ENCODE measurements at places on chromosomes 6 and 20.

GRCh38 chr20:34526466-34526865 lies 10.2 kb downstream of the DYNLRB1 start:
- DNase-seq: no peak

GRCh38 chr6:131852200-131852599 lies 44.4 kb downstream of the ENPP1 start:
- no peak for DNase-seq

DNA sequence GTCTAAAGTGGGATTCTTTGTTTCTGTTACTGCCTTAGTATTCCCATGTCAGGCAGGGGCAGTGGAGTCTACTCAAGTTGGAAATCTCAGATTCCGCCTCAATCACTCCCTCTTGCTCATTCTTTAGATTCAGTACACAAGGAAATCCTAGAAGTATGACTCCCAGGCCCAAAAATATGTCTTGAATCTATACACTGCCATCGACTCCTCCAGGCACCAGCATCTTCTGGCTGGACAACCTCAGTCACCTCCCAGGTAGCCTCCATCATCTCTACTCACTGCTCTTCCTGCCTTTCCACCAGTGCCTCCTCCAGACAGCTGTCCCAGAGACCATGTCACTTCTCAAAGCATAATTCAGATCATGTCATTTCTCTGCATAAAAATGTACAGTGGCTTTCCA lies 329.9 kb downstream of the CDC5L start:
- DNase-seq: no peak

- DNase-seq: no peak
Observed at GRCh38 chr20:39941245-39941644, 747.8 kb downstream of the MAFB start.

DNA sequence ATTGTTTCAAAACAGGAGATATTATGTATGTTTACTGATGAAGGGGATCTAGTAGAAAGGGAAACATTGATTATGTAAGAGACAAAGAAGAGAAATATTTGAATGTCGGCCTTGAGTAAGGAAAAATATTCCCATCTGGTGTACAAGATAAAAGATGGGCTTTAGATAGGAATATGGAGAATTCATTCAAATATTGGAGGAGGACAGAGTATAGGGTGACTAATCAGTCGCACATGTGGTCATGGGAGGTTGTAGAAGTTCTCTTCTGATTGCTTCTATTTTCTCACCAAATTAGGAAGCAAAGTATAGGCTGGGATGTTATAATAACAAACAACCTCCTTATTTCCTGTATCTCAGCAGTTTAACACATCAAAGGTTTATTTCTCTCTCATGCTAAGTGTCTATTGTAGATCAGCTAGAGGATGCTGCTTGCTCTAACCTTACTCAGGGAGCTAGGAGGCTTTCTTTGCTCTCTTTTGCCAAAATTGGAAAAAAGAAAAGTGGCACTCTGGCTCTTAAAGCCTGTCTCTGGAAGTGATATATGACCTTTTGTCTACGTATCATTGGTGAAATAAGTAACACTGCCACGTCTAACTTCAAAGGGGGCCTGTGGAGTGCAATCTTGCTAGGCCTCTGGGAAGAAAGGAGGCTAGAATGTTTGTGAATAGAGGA lies 1.2 kb upstream of the HDDC2 start:
- no peak for DNase-seq

GRCh38 chr6:7899101-7899888 lies 11.3 kb downstream of the TXNDC5 start:
- no peak for DNase-seq

GRCh38 chr20:33070111-33071053 lies 9.1 kb upstream of the BPIFB4 start:
- no peak for DNase-seq

GRCh38 chr6:11231564-11232192 lies 790 bp downstream of the NEDD9 start:
- no peak for DNase-seq

GRCh38 chr6:56849896-56850295 lies 105.0 kb upstream of the BEND6 start:
- peak; percentile 65 for DNase-seq

DNA sequence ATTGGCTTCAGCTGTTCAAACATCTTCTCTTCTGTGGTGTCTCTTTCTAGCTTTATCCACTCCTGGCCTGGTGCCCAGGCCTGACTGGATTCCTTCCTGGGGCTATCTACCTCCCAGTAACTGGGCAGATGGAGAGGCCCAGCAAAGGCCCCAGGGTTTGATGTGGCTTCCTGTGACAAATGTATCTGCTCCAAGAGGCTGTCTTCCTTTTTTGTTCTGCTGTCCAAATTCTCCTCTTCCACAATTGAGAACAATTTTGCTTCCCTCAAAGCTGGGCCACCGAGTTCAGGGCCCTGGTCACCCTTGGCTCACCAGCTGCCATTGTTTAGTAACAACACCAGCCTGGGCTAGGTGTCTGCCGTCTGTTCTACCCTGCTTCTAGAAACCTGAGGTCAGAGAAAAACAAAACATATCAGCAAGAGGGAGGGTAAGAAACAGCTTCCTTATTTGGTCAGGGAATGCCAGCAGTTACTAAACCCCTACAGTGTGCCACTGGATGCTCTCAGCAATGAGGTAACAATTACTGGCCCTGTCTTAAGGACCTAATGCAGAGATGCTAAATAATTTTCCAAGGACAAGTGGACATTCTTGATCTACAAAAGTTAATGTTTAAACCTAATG lies 3.9 kb downstream of the ZFP57 start:
- DNase-seq: no peak

All from HS-5 (cell line).